ENCODE measurements at places on chromosomes 1 and 21. TPM values are rescaled to one million over a fixed set of nuclear protein-coding genes. Genes with fewer than 3 reads are reported as not detected.

The RXFP4 gene
- not detected for total RNA-seq

The HTR1D gene
- not detected for total RNA-seq

The RNU1-1 gene
- total RNA-seq: under 0.01 TPM

The PCNX2 gene
- total RNA-seq: 11.4 TPM

The OR2L3 gene
- not detected for total RNA-seq

The LCE3A gene
- total RNA-seq: not detected

The DISC1 gene
- total RNA-seq: 4.0 TPM

The NCMAP gene
- 0.80 TPM for total RNA-seq

The UBE2U gene
- not detected for total RNA-seq

The GJA9 gene
- not detected for total RNA-seq

The FCN3 gene
- total RNA-seq: not detected

The MYCL gene
- 1.2 TPM for total RNA-seq

The AUNIP gene
- 6.2 TPM for total RNA-seq

The BNIPL gene
- not detected for total RNA-seq

The TLR5 gene
- total RNA-seq: under 0.01 TPM

The USH2A gene
- not detected for total RNA-seq

The LAD1 gene
- total RNA-seq: 72.5 TPM

The SLC19A2 gene
- 12.3 TPM for total RNA-seq

All from epithelial cell of proximal tubule (primary cell).